Daoy (cell line): ENCODE measurements at places on chromosomes 1 and 21. TPM values are rescaled to one million over a fixed set of nuclear protein-coding genes. Genes with fewer than 3 reads are reported as not detected.

Gene RBP7
- total RNA-seq, result not detected in 2 replicates

Gene CA6
- total RNA-seq, result not detected in 2 replicates

Gene SGIP1
- not detected in 2 replicates for total RNA-seq

Gene RBM11
- total RNA-seq, result 4.1 and 4.4 TPM in 2 replicates

Gene DDR2
- total RNA-seq, result 17.8 and 23.9 TPM in 2 replicates

Gene NPPA
- not detected in 2 replicates for total RNA-seq

Gene ASCL5
- not detected in 2 replicates for total RNA-seq

Gene IFI44L
- total RNA-seq, result 1.5 and 4.5 TPM in 2 replicates

Gene GPR25
- total RNA-seq, result not detected in 2 replicates

Gene SPRR2F
- total RNA-seq, result not detected in 2 replicates

Gene AMY2B
- total RNA-seq, result 0.86 TPM in 1 of 2 replicates, not detected in the other

- no peak for DNase-seq
Observed at GRCh38 chr1:246058466-246058865, 448.6 kb downstream of the SMYD3 start.

DNA sequence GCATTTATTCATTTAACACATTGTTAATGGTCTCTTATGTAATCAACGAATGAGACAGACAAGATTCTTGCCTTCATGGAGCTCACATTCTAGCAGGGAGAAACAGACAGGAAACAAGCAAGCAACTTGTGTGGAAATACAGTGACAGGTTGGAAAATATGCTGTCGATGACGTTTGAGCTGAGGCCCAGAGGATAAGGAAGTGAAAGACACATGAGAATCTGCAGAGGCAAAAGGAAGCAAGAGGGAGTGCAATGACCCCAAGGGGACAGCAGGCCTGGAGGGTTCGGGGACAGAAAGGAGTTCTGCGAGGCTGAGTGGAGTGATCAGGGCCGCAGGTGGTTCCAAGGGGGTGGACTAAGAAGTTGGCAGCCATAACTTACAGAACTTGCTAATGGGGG lies 60.6 kb upstream of the AKT3 start:
- no peak for DNase-seq

- no peak for DNase-seq
Observed at GRCh38 chr1:114231301-114231700, 77.6 kb upstream of the SYT6 start.

- DNase-seq, result no peak
Observed at GRCh38 chr1:3026581-3027391, 5.5 kb downstream of the ACTRT2 start.

- no peak for DNase-seq
Observed at GRCh38 chr1:26419494-26419893, 8.9 kb downstream of the LIN28A start.

- DNase-seq, result no peak
Observed at GRCh38 chr21:16388291-16388690, 658.5 kb downstream of the USP25 start.

DNA sequence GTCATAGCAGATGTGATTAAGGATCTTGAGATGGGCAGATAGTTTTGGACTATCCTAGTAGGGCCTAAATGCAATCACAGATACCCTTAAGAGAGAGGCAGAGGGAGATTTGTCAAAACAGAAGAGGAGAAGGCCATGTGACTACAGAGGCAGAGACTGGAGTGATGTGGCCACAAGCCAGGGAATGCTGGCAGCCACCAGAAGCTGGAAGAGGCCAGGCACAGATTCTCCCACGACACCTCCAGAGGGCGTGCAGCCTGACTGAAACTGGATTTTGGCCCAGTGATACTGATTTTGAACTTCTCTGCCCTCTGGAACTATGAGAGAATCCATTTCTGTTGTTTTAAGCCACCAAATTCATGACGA lies 52.1 kb upstream of the EPS8L3 start:
- DNase-seq, result no peak

GRCh38 chr1:81505831-81506230 lies 294.9 kb upstream of the ADGRL2 start:
- no peak for DNase-seq

GRCh38 chr1:226737819-226738420 lies 1.2 kb downstream of the ITPKB start:
- DNase-seq, result peak; percentile 60

DNA sequence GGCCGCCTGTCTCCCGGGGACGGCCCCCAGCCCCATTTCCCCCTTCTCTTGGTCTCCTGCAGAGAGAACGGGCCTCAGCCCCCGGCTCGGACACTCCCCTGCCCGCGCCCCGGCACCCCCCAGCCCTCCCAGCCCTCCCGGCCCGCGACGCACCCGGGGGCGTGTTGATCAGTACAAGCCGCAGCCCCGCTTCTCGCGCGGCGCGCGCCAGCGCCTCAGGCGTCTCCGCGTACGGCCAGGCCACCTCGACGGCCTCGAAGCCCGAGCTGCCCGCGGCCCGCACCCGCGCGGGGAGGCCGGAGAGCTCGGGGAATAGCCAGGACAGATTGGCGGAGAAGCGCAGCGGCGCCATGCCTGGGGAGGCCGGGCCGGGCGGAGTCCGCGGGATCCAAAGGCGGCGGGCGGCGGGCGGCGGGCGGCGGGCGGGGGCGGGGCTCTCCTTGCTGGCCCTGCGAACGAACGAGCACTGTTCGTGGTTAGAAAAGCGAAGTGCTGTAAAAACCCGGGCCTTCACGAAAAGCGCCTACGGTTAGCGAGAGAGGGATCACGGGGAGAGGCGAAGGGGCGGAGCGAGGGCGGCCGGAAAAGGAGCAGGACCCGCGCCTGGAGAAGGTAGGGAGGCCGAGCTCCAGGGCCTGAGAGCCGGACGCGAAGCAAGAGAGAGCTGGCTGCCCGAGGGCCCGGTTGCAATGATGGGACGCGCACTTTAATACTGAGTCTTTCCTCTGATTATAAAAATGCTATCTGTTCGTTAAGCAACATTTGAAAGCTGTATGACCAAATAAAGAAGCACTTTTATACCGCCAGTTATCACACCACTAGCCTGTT lies at the start of gene HYI:
TSS of gene HYI (minus strand) at position 490 of the 828 bp plus-strand sequence. CDS start at position 352, 138 bp downstream.
- DNase-seq, result peak; percentile 93

DNA sequence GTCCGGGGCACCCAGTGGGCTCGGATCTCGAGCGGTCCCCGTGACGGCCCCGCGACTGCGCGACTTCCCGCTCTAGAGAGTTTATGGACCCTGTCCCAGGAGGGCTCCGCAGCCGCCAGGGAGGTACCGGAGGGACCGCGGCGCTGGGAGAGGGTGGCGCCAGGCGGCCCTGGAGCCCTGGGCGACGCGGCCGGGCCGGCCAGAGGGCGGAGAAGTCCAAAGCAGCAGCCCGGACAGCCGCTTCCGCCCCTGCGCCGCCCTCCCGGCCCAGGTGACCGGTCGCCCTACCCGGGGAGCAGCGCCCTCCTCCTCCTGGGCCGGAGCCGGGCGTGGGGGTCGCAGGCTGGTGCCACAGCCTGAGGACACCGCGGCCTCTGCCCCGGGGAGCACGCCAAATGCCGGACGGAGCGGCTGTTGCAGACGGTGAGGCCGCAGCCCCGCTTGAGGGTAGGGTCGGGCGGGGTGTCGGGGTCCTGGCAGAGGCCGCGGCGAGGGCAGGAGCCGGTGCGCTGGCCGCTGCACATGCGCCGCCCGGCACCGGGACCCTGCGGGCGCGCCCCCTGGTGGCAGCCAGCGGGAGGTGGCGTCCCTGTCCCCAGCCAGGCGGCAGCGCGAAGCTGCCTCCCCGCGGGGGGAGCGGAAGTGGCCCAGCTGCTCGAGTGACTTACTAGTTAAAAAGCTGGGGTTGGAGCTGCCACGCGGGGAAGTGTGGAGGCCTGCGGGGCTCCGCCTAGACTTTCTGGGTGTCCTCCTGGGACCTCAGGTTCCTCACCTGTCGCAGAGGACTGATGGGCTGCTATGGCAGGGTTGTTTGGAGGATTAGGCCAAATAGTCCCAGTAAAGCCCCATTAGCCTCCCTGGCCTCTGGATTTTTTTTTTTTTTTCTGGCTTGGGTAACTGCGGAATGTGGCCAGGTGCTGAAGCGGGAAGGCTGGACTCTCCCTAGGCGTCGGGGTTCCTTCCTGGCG lies 20.9 kb upstream of the ZNF678 start:
- DNase-seq, result peak; percentile 88

DNA sequence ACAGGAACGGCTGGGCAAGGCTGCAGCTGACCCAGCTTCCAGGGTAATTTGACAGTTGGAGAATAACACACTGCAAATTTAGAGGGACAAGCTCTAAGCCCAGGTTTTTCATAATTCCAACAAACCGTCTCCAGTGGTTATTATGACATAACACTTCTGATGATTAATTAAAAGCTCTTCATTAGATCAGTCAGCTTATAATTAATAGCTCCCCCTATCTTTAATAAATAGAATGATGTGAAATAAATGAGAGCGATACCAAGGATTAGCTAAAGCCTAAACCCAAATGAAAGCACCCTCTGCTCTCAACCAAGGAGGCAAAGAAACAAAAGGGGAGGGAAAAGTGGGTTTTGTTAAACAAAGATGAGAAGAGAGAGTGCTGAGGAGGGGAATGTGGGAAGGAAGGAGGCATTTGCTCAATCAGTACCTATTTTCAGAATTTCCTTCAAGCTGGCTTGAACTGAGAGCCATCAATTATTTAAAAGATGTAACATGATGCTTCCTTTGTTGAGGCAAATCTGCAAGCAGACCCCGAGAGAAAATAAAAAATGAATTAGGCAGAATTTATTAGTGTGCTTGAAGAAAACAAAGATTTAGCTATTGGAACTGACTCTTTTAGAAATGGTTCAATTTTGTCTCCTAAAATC lies 221.8 kb upstream of the ESRRG start:
- no peak for DNase-seq

GRCh38 chr1:220991959-220992704 lies 112.9 kb downstream of the HLX start:
- no peak for DNase-seq

DNA sequence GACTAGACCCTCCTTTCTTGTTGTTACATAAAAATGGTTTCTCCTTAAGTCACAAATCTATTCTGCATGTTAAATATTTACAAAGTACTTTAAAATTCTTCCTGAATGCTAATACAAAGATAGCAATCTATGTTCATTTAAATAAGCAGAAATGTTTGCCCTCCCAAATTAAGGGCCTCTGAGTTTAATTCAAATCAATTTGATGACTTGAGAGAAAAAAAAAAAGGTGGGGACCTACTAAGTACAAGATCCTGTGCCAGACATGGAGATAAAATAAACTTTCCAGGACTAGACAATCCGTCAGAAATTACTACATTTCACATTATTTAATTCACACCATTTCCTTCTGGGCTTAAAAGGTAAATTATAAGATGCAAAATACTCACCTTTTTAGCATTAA lies 548.3 kb downstream of the DPYD start:
- DNase-seq, result no peak

DNA sequence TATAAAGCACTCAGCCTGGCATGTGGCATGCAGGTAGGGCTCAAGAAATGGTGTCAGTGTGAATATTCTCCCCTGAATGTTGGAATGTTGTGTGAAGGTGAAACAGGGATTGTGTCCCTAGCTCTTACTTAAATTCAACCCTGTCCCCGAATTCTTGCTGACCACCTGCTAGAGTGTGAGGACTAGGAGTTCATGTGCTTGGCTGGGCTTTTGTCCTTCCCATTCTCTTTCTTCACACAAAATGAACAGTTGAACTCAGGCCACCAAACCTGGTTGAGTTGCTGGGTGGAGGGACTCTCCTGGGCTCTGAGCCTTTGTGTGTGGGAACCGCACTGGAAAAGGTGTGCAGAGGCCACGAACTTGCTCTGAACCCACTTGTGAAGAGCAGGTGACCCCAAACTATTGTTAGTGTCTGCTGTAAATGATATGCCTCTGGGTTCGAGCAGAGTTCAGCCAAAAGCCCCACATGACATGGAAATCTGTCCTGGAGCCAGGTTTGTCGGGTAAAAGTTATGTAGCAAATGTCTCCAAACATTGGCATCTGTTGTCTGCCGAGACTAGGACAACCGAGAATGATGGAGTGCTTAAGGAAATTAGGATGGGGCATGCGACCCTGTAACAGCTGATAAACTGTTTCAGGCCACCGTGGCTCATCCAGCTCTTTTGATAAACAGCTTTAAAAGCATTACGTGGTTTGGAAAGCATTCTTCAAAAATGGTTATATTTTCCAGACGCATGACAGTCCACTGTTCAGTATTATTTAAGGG lies 144.2 kb downstream of the DHRS3 start:
- DNase-seq, result peak; percentile 21

DNA sequence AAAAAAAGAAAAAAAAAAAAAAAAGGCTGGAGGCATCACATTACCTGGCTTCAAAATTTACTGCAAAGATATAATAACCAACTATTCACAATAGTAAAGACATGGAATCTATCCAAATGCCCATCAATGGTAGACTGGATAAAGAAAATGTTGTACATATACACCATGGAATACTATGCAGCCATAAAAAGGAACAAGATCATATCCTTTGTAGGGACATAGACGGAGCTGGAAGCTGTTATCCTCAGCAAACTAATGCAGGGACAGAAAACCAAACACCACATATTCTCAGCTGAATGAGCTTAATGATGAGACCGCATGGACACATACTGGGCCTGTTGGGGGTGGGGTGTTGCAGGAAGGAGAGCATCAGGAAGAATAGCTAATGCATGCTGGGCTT lies 330.5 kb downstream of the SRGAP2C start:
- no peak for DNase-seq
